Activated T-cell treated with anti-CD3 and anti-CD28 coated beads for 1 hour (primary cell): ENCODE measurements at places on chromosomes 2 and 18.
A peak's percentile ranks its signal among the peaks of the same experiment; 100 is the strongest.

GRCh38 chr2:166960702-166961270 is 72.5 kb downstream of the XIRP2 start:
- DNase-seq, result no peak

GRCh38 chr2:175823002-175823706 is 178.9 kb downstream of the LNPK start:
- DNase-seq, result no peak

GRCh38 chr18:3449512-3450011 is 410 bp upstream of the TGIF1 start:
- DNase-seq, result peak; percentile 68

GRCh38 chr2:65343386-65343785 is 89.0 kb downstream of the SPRED2 start:
- DNase-seq, result no peak

DNA sequence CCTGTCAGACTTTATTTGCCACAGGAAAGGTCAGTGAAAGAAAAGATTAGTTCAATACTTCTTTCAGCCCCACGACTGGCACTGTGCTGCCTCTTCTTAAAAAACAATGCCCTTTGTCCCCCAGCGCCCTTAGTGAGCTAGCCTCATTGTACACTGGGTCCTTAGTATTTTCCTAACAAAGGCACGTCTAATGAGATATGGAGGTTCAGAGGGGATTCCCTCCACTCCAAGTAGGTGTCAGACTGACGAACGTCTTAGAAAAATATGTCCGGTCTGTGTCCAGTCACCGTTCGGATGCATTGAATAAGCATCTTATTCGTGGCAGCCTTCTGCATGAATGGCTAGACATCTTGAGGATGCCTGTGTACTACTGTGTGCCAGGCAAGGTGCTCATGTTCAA is 1.1 kb downstream of the FECH start:
- no peak for DNase-seq

GRCh38 chr2:38074764-38075506 is 1.0 kb downstream of the CYP1B1 start:
- no peak for DNase-seq

DNA sequence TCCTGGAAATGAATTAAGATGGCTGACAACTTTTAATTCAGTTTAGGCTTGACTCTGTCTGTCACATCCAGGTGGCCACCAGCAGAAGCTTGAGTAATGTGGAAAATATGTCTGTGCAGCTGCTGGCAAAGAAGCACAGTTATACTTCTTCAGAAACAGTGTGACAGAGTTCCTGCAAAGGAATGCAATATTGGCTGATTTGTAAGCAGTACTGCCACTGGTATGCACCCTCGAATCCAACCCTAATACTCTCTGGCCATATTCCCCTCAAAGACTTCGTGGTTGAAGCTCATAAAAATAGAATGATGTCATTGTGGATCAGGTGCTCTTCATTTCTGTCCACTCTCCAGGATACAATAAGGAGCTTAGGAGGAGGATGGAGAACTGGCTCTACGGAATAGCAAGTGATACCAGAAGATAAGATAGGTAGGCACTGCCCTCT is 86.2 kb downstream of the METTL8 start:
- DNase-seq, result no peak

DNA sequence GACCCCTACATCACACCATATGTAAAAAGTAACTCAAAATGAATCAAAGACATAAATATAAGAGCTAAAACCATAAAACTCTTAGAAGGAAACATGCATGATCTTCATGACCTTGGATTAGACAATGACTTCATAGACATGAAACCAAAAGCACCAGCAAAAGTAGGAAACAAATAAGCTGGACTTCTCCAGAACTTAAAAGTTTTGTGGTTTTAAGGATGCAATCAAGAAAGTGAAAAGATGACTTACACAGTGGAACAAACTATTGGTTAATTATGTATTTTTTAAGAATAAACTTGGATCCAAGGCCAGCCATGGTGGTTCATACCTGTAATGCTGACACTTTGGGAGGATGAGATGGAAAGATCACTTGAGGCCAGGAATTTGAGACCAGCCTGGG is 150.2 kb downstream of the GALNT1 start:
- DNase-seq, result no peak

DNA sequence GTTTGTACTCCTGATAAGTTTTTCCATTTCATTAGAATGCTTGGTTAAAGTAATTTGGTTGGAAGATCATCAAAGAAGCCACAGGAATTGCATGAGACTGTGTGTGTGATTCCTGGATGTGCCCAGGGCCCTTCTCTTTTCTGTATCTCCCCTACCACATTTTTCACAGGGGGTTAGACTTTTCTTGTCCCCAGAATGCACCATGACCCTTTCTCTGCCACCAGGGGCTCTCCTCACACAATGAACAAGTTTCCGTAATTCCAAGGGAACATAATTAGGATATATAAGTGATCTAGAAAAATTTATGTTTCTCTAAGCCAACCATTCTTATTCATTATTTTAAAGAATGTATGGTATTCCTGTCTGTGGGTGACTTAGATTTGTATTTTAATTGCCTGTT is 291.8 kb downstream of the NEDD4L start:
- DNase-seq, result no peak

GRCh38 chr2:100580367-100581276 is 17.8 kb downstream of the PDCL3 start:
- DNase-seq, result peak; percentile 26

GRCh38 chr18:32629981-32630700 is 142.7 kb downstream of the KLHL14 start:
- no peak for DNase-seq

- DNase-seq, result no peak
These were observed 292.8 kb downstream of the SOX11 start for GRCh38 chr2:5984946-5985345.

GRCh38 chr2:38095996-38096861 is 20.3 kb upstream of the CYP1B1 start:
- DNase-seq, result no peak

- DNase-seq, result no peak
These were observed 607.2 kb upstream of the GYPC start for GRCh38 chr2:126048719-126049118.

DNA sequence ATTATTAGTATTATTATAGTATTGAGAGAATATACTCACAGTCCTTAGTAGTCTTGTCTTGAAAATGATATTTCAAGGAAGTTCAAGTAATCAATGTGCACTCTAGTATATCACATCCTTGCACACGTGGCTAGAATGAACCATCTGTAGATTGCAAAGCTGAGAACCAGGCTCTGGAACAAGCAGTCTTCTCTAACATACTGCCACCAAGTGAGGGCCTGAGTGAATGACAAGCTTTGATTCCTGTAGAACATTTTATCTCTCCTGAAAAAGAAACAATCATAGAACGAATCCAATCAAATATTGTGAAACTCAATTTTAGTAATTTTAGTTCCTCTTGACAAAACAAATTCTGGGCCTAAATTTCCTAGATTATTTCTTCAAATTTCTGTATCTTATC is 55.3 kb upstream of the SULT1C3 start:
- DNase-seq, result no peak
